ENCODE measurements at places on chromosomes 1 and 21. TPM values are rescaled to one million over a fixed set of nuclear protein-coding genes. Genes with fewer than 3 reads are reported as not detected.

Gene IL24
- not detected for total RNA-seq

Gene TAS1R3
- 0.25 TPM for total RNA-seq

Gene EXO5
- total RNA-seq, result 7.6 TPM

Gene GPR137B
- total RNA-seq, result 10.0 TPM

Gene GJA5
- total RNA-seq, result 0.26 TPM

Gene MFAP2
- 55.3 TPM for total RNA-seq

Gene CHRNB2
- total RNA-seq, result not detected

Gene HSD11B1
- not detected for total RNA-seq

Gene TDRKH
- 4.2 TPM for total RNA-seq

Gene PYHIN1
- not detected for total RNA-seq

Gene OR2L2
- total RNA-seq, result not detected

GRCh38 chr1:121471523-121471922 is 286.7 kb downstream of the SRGAP2C start:
- no peak for DNase-seq

- no peak for DNase-seq
Measured at GRCh38 chr21:43701936-43702784, 16.8 kb upstream of the PDXK start.

DNA sequence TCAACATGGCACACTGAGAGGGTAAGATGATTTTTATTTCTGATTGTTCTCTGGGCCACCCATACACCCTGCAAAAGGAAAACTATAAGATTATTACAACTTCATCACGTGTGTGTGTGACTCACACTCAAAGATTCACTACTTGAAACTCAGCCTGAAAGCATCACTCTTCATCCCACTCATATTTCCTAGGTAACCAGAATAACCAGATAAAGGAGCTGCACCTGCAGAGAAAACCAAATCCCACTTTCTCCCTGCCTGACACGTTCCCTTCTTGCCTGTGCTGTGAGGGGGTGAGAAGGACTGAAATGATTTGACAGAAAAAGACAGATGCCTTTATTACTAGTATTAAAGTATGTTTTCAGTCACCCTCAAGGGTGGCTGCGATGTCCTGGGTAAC is 131.6 kb downstream of the TGFBR3 start:
- DNase-seq, result no peak

- peak; percentile 74 for DNase-seq
Measured at GRCh38 chr1:15848929-15849774, 1.6 kb downstream of the SPEN start.

DNA sequence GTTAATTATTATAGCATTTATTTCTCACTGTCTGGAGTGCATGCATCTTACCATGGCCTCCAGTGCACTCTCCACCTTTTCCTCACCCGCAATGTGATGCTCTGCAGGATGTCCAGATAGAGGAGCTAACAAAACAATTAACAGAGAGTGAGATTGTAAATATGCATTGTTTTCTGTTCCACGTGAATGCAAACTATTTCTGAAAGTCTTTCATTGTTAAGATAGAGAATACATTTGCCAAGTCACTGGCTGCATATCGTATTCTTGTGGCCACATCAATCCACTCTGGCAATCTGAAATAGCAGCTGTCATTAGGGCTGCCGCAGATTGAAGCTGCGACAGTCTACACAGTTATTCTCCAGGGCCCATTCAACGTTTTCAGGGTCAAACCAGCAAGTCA is 143.8 kb downstream of the DUSP10 start:
- DNase-seq, result no peak

GRCh38 chr1:10799726-10800125 is 3.3 kb upstream of the CASZ1 start:
- DNase-seq, result no peak

GRCh38 chr1:242199776-242200458 is 201.0 kb upstream of the MAP1LC3C start:
- DNase-seq, result no peak

GRCh38 chr1:235229868-235230267 is 68.8 kb upstream of the RBM34 start:
- no peak for DNase-seq

DNA sequence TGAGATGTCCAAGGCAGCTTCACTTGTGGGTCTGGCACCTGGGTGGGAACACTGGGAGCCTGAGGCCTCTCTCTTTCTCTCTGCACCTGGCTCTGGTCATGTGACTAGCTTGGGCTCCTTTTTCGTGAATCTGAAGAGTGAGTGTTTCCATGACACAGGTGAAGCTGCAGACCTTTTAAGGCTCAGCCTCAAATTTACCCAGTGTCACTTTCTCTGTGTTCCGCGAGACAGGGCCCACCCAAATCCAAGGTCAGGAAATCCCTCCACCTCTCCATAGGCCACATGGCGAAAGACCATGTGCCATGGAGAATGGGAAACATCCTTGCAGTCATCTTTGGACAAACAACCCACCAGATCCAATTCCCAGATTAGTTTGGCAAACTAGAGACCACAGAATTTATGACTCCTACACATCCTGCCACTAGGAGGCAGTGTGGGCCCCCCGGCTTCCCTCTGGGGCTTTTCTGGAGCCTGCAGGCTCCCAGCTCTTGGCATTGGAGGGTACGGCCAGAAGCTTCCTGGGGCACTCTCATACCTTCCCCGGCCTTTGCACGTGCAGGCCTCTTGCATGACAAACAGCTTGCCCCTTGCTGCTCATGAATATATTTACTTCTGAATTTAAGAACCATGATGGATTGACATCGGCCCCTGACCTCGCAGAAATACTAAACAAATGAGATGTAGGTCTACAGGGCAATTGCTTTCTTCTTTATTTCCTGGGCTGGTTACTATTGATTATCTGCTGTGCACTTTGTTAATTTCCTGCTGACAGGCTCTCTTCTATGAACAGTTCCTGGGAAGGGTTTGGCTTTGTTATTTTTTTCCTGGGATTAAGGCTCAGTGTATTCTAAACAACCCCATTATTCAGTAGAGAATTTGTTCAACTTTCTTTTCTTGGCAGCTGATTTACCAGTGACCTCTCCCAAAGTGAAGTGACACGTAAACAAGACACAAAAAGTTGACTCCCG is 180.7 kb downstream of the KAZN start:
- no peak for DNase-seq

DNA sequence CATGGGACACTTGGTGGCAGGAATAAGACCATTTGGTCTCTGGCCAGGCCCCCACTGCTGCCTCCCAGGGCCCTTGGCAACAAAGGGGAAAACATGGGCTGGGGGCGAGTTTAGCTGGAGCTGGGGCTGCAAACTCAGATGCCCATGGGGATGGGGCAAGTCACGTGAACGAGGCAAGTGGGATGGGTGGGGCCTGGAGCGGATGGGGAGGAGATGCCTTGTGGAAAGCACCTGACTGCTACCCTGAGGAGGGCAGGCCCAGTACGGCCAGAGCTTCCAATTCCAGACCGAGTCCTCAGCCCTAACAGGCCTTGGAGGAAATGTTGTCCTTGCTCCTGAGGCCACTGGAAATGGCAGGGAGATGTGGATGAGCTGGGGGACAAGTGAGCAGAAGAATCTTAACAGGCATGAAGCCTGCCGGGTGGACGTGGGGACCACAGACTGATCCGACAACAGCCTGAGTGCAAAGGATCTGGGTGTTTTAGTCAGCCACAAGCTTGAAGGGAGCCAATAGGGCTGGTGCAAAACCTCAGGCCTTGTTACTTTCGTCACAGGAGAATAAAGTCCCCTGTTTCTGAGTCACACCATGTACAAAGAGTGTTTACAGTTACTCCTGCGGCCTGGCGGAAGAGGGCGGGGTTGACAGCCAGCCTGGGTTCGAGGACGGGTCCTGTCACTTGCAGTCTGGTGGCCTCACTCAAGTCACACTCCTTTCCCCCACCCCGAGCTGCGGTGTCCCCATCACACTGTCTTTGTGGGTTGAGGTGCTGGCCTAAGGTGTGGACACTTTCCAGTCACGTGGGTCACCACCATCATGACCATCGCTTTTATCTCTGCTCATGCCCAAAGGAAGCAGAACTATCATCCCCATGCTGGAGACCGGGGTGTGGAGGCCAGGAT is 19.1 kb downstream of the RUNX3 start:
- DNase-seq, result no peak

GRCh38 chr1:50369830-50370229 is 53.4 kb downstream of the DMRTA2 start:
- peak; percentile 17 for DNase-seq

- no peak for DNase-seq
Measured at GRCh38 chr1:156964441-156964840, 44.0 kb downstream of the LRRC71 start.
